Hematopoietic multipotent progenitor cell treated with erythropoietin and hydrocortisone succinate and interleukin-3 and kit ligand, for 8 days (in vitro differentiated cells): ENCODE measurements at places on chromosomes 4 and X.

DNA sequence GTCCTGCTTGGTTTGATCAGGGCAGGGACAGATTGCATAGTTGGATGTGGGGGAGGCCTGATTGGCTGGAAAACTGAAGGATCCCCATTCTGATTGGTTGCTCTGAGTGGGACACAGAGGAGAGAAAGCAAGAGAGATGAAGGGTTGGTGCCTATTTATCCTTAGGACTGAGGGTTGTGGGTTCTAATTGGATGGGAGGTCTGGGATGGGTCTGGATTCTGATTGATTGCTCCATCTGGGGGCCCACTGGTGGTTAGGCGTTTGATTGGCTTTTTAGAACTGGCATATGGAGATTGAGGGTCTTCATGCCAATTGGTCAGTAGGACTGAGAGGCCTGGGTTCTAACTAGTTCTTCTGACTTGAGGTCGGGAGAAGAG is 644 bp upstream of the EBP start:
- DNase-seq = peak; percentile 33

GRCh38 chrX:151287954-151288353 is 109.1 kb upstream of the VMA21 start:
- no peak for DNase-seq

- DNase-seq = no peak
Measured at GRCh38 chr4:158129694-158130093, 43.1 kb downstream of the GASK1B start.

DNA sequence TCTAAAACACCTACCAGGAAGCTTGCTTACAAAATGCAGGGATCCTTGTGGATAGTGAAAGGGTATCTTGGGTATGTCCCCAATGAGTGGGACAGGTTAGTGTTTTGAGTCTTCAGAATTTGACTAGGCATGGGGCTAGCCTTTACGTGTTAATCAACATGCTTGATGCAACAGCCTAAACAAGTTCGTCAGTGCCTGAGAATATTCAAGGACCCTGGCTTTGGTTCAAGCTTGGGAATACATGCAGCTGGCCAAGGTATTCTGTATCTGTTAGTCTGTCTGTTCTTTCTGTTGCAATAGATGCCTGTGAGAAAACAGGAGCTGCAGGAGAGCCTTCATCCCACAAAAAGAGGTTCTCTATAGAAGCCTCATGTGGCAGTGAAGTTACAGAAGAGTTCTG is 149.5 kb downstream of the CCNG2 start:
- DNase-seq = no peak

GRCh38 chrX:103722505-103722904 is 11.8 kb downstream of the TMEM31 start:
- DNase-seq = no peak

DNA sequence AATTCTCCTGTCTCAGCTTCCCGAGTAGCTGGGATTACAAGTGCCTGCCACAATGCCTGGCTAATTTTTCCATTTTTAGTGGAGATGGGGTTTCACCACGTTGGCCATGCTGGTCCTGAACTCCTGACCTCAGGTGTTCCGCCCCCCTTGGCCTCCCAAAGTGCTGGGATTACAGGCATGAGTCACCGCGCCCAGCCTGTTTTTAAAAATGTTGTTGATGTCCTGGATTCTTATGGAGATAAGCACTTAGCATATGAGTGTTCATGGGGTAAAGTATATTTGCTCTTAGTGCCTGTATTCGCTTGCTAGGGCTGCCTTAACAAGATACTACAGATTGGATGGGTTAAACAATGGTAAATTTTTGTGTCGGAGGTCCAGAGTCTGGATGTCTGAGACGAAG is 91.7 kb downstream of the CEP44 start:
- no peak for DNase-seq

DNA sequence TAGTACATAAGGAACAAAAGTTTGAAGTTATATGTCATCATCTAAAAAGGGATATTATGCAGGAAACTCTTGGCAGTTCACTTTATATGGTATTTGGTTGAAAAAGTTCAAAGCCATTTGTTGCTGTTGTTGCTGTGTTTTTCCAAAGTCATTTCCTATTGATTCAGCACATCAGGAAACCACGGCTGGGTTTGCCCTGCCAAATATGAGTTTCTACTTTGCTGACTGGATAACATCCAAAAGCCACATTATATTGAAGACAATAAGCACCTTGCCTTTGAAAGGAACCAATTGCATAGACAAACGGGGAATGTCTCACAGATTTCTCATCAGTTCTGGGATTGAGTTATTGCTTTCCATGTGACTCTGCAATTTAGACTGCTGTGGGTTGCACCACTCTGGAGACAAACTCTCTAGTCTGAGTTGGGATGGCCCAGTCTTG is 206.1 kb downstream of the SLC39A8 start:
- no peak for DNase-seq

- DNase-seq = no peak
Measured at GRCh38 chr4:5118994-5119835, 67.9 kb downstream of the STK32B start.

- DNase-seq = peak; percentile 66
Measured at GRCh38 chr4:56505269-56506130, at the start of gene ARL9. ARL9 (plus strand) TSS chr4:56505791; CDS start chr4:56505863, 72 bp downstream.

DNA sequence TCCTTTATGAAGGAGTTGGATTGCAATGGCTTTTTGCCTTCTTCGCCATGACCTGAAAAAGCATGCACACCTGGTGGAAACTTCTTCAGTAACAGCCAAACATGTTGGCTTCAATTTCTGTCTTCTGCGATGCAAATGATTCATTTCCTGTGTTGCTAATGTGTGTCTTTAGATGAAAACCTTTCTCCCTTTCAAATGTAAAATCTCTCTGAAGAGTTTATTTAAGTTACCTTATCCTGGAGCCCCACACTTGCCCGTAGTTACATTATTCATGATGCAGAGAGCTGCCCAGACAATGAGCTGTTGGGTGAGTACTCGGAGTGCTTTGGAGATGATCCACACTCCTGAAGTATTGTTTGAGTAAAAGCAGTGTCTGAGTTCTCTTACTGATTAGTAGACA is 1100.9 kb downstream of the RPA4 start:
- no peak for DNase-seq

DNA sequence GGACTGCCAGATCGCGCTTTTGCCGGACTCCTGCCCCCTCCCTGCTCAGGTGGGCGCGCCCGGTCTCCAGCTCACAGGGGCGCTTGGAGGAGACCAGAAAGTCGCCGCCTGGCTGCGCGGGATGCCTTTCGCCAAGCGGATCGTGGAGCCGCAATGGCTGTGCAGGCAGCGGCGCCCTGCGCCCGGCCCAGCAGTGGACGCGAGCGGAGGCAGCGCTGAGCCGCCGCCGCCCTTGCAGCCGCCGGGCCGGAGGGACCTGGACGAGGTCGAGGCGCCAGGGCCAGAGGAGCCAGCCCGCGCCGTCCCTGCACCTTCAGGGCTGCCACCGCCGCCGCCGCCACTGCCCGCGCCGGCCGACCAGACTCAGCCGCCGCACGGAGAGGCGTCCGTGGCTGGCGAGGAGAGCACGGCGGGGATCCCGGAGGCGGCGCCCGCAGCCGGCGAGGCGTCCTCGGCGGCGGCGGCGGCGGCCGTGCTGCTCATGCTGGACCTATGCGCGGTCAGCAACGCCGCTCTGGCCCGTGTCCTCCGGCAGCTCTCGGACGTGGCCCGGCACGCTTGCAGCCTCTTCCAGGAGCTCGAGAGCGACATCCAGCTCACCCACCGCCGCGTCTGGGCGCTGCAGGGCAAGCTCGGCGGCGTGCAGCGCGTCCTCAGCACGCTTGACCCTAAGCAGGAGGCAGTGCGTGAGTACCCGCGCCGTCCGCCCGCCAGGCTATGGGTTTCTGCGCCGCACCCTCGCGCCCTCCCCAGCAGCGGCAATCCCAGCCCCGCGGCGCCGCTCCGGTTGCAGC is 834 bp downstream of the NHS start:
- no peak for DNase-seq

GRCh38 chr4:95504501-95504900 is 44.3 kb downstream of the UNC5C start:
- DNase-seq = no peak

GRCh38 chr4:113398441-113399143 is 349.1 kb downstream of the ANK2 start:
- no peak for DNase-seq

GRCh38 chrX:110001740-110002299 is 1.1 kb upstream of the TMEM164 start:
- DNase-seq = no peak

GRCh38 chrX:65035446-65035770 is 59.2 kb upstream of the ZC4H2 start:
- DNase-seq = peak; percentile 43

GRCh38 chrX:40440866-40441265 is 139.9 kb upstream of the ATP6AP2 start:
- no peak for DNase-seq

- no peak for DNase-seq
Measured at GRCh38 chr4:4613126-4613465, 71.2 kb upstream of the STX18 start.

DNA sequence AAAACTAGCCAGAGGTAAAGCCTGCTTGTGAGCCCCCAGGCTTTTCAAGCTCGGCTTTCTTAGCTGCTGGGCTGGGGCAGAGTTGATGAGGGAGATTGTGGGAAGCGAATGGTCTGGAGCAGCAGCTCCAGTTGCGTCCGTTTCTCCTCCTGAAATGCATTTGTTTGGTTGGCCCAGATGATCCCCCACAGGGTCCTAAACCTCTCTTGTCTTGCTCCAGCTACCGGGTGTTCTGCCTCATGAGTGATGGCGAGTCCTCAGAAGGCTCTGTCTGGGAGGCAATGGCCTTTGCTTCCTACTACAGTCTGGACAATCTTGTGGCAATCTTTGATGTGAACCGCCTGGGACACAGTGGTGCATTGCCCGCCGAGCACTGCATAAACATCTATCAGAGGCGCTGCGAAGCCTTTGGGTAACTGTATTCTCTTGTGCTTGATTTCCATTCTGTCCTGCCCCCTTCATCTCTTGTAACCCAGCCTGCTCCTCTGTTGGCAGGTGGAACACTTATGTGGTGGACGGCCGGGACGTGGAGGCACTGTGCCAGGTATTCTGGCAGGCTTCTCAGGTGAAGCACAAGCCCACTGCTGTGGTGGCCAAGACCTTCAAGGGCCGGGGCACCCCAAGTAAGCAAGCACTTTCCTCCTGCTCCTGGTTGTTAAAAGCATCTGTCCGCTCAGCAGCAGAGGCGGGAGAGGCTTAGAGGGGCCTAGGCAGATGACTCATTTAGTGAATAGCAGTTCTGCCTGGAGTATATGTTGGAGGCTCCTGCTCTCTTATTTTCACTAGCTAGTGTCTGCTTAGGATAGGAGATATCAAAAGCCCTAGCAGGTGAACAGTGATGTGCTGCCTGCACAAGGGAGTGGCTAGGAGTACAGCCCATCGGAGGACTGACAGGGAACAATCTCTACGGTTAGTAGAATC is 15.3 kb downstream of the TKTL1 start:
- DNase-seq = no peak

DNA sequence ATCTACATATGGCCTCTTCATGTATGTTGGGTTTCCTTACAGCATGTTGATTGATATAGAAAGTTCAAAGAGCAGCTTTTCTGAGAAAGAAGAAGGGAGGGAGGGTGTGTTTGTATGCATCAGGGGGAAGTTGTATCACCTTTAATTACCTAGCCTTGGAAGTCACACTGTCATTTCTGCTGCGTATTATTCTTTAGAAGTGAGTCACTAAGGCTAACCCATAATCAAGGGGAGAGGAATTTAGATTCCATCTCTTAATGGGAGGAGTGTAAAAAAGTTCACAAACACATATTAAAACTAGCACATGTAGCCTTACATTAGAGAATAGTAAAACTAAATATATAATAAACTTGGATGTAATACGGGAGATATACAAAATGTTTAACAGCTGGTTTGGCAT is 86.5 kb upstream of the CBLL2 start:
- DNase-seq = no peak

GRCh38 chrX:129802863-129803262 is 23.1 kb downstream of the SASH3 start:
- no peak for DNase-seq

DNA sequence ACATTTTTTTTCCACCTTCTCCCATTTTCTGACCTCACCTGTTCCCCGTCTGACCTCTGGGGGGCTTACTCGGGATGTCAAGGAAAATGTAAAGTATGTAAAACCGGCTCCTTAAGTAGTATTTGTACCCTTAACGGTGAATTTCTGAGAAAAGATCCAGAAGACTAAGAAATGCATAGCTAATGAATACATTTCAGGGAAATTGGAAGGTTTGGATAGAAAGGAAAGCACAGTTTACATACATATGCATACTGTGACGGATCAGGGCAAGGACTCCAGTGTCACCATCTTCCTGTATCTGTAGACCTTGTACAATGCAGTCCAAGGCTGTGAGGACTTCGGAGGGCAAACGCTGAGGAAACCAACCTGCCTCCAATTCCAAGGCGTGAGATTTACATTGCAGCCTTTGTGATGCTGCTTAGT is 2185.9 kb upstream of the TENM3 start:
- no peak for DNase-seq

DNA sequence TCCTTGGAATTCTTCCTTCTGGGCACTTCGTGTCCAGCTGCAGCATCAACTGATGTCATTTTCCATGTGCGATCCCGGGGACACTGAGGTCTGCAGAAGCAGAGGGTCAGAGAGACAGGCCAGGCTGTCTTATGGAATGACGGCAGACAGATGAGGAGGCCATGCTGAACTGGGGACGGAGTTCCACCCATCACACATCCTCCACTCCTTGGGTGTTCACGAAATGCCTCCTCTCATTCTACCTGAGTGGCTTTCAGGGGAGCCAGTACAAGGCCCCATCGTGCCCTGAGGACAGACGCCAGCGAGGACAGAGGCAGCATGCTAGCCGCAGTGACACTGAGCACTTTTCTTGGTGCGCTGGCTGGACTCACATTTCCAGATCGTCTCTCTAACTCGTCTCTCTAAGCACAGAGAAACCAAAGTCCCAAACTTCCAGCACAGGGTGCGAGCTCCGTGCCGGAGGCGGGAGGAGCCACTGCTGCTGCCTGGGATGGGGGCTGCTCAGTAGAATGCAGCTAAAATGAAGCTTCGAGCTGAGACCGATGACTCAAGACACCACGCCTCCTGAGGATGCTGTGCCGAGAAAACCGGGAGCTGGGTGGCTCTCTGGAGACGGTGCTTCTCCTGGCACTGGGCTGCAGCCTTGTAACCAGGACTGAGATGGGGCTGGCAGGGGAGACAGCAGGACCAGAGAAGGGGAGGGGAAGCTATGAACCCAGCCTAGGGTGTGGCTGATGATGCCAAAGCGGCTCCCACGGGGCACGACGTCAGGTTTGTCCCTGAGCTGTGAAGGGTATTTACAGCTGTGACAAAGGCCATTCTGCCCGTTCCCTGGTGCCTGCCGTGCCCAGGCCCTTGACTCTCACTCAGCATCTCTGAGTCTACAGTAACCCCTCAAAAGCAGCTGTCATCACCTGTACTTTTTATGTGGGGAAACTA is 8.2 kb downstream of the ABLIM2 start:
- no peak for DNase-seq

GRCh38 chr4:68658672-68659071 is 11.8 kb downstream of the UGT2B15 start:
- DNase-seq = no peak
